Activated T-helper 1 cell treated with anti-CD3 and anti-CD28 coated beads, Interleukin-2, amount 50 U/mL, for 16 hours (primary cell): ENCODE measurements at places on chromosomes 6 and 20.

DNA sequence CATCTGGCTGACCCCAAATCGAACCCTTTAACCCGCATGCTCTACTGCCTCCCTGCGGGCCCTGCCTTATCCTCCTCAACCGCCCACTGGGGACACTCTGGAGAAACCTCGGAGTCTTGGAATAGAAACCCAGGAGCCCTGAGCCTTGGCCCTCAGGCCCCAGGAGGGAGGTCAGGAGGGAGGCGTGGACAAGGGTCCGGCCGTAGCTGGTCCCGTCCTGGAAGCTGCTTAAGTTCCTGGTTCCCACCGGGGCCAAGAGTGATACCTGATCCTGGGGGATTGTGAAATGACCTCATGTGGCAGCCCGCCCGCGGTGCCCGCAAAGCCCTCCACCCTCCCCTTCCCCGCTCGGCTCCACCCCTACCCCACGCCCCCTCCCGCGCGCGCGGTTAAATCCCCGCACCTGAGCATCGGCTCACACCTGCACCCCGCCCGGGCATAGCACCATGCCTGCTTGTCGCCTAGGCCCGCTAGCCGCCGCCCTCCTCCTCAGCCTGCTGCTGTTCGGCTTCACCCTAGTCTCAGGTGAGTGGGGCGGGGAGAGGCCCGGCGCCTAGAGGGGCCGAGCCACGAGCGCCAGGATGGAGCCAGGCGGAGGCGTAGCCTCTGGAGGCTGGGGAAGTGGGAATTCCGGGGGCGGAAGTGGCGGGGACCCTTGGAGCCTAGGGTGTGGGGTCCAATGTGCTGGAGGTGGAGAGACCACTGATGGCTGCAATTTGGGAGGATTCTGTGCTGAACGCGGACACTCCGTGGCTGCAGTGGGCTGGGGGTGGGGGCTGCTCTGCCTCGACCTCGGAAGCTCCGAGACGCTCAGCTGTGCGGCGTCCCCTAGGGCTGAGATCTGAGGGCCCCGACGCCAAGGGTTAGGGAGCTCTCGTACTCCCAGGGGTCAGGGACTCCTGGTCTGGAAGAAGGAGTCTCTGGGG, at the start of gene WFDC2:
WFDC2 (plus strand) TSS at position 418 of the 926 bp plus-strand sequence; CDS start at position 447, 29 bp downstream.
- DNase-seq, result no peak

- no peak for DNase-seq
Measured at GRCh38 chr20:52405417-52405816, 213.8 kb upstream of the ZFP64 start.

DNA sequence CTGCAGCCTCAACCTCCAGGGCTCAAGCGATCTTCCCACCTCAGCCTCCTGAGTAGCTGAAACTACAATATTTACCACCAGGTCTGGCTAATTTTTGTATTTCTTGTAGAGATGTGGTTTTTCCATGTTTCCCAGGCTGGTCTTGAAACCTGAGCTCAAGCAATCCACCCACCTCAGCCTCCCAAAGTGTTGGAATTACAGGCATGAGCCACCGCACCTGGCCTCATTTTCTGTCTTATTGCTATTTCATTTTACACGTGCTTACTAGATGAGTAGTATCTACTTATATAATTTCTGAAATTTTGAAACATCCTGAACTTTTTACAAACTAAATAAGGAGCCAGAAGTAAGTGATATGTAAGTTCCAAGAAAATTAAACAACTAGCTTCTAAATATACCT, 34.6 kb downstream of the CLIC5 start:
- no peak for DNase-seq

- no peak for DNase-seq
Measured at GRCh38 chr6:20211941-20212391, 303 bp downstream of the MBOAT1 start.

- DNase-seq, result no peak
Measured at GRCh38 chr6:99017150-99017549, 69.4 kb upstream of the FBXL4 start.

DNA sequence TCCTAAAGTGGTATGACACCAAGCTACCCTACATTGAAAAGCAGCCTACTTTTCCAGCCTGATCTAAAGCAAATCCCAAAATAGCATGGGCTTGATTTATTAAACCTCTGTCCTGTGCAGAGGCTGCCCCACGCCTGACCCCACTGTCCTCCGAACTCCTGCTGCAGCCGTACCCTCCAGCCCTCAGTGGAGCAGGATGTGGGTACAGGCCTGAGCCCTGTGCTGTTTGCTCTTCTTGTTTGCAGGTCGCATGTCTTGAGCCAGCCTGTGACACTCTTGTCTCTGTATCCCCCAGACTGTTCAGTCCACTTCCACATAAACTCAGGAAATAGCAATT, 61.2 kb downstream of the RPP40 start:
- no peak for DNase-seq

DNA sequence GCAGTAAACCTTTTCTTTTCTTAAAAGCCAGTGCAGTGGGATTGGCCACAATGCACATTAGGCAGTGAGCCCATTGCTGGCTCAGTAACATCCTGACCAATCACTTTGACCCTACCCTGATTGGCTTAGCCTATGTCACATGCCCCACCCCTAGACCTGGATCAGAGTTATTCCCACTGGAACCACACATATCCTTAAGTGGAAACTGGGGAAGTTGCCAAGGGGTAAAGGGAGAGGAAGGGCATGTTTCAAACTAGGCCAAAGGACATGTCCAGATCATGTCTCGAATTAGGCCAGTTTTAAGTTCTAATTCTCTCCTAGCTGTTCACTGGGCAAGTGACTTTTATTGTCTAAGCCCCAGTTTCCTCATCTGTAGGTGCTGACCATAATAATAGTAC, 69.3 kb downstream of the LY86 start:
- DNase-seq, result no peak
